Activated naive CD4-positive, alpha-beta T cell treated with anti-CD3 and anti-CD28 coated beads, Interleukin-2, amount 50 U/mL, for 72 hours (primary cell): ENCODE measurements at places on chromosomes 12 and 14. TPM values are rescaled to one million over a fixed set of nuclear protein-coding genes. Genes with fewer than 3 reads are reported as not detected.
A peak's percentile ranks its signal among the peaks of the same experiment; 100 is the strongest.

ESR2 gene
- total RNA-seq: 0.14 TPM

TMEM132C gene
- not detected for total RNA-seq

KRT80 gene
- total RNA-seq: not detected

GRCh38 chr12:17064834-17065233, 458.9 kb upstream of the LMO3 start:
- no peak for DNase-seq

GRCh38 chr12:60475825-60476224, 880.0 kb downstream of the SLC16A7 start:
- DNase-seq: no peak

DNA sequence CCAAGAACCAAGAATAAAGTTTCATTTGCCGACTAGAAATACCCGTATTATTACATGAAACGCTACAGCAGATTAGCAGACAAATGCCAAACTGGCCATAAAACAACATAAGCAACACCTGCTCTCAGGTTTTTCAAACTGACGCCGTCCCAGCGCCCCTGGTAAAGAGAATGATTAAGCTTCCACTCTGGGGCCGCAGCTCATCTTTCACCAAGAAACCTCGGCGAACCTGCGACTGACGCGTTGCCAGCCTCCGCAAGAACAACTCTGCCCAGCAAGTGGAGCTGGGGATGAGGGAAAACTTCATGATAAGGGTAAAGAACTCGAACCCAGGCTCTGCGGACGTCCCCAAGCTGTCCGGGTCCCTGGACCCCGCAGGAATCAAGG, 530 bp downstream of the ARL1 start:
- DNase-seq: no peak

GRCh38 chr14:65225299-65226159, 123.2 kb upstream of the MAX start:
- DNase-seq: peak; percentile 33

- no peak for DNase-seq
Observed at GRCh38 chr12:76085520-76085868, 1.0 kb upstream of the NAP1L1 start.
